ENCODE measurements at places on chromosomes 6 and 20.

DNA sequence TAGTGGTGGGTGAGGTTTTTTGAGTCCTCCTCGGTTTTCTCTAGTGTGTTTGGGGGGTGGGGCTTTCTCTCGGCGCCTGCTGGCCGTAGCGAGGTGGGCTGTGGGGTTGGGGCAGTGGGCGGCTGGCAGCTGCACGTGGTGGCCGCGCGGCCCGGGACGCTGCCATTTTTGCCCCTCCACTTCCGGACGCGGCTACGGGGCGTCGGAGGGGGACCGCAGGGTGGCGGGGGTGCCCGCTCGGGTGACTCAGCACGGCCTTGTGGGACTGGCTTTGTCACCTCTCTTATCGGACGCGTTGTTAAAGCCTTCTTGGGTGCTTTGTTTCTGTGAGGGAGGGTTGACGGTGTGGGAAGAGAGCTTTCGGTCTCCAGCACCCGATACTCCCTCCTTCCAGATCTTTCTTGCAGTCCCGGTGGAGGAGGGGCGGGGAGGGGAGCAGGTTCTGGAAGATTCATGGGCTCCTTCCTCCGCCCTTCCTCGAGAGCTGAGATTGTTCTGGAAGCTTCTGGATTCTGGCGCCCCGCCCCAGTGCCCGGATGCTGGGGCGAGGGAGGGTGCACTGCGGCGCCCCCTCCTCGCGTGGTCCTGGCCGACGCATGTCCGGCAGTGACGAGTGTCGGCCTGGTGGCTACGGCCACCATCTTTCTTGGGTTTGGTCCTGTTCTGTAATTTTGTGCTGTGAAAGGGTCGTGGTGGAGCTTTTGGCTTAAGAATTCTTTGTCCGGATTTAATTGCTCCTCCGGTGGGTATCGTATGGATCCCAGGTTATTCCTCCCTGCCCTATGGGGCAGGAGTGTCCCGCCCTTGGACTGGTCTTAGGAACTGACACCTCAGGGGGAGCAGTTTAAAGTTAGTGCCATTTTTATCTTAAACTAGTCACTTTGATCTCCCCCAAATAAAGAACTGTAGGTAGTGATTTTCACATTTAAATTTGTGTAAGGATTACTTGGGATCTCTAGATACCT is 719 bp downstream of the HSP90AB1 start:
- H3K36me3 ChIP-seq, result peaks cover 39% of the 10 kb centered on the region
- peaks cover 31% of the 10 kb centered on the region for H3K4me1 ChIP-seq
- no peak for DNase-seq
- peak overlapping the region; percentile 93 for H3K4me3 ChIP-seq
- H3K27me3 ChIP-seq, result no peaks in the 10 kb centered on the region

DNA sequence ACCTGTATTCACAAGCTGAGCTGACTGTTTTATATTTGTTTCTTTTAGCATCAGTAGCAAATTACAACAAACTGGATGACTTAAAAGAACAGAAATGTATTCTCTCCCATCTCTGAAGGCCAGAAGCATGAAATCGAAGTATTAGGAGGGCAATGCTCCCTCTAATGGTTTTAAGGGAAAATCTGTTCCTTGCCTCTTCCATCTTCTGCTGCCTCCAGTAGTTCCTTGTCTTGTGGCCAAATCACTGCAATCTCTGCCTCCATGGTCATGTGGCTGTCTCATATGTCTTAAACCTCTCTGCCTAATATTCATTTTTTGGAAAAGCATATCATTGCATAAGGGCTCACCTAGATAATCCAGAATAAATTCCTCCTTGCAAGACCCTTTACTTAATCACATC is 25.2 kb upstream of the ASCC3 start:
- no peaks in the 10 kb centered on the region for H3K4me1 ChIP-seq
- H3K27ac ChIP-seq, result no peak overlapping the region
- H3K36me3 ChIP-seq, result no peaks in the 10 kb centered on the region

DNA sequence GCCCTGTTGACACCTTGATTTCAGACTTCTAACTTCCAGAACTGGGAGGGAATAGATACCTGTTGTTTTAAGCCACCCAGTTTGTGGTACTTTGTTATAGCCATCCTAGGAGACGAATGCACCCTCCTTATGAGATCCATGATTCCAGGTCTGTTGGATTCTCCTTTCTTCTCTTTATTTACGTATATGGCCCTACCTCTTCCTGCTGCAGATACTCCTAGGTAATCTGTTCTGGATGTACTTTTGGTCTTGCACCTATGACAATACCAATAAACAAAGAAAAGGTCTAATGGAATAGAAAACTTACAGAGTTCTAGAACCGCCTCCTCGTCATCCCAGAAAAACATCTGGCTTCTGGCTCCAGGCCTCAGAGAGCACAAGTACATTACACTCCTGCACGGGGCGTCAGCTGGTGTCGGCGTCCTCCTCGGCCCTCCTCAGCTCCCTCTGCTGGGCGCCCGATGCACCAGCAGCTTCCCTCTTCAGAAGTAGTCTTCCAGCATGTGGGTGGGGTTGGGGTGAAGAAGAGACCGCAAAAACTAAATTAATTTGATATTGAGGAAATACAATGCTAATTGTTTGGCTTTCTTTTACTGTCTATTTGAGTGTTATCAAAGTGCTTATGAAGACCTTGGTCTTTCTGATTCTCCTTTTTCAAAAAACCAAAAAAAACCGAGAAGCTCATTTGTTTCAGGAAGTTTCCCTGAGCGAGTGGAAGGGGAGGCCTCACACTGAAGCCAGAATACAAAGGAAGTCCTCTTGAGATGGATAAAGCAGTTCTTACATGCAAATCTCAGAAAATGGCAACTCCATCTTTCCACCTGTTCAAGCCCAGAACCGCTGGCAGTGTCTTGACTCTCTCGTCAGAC is 9.7 kb upstream of the ATXN1 start:
- peaks cover 57% of the 10 kb centered on the region for H3K4me1 ChIP-seq
- peak overlapping the region; percentile 89 for H3K27ac ChIP-seq
- no peaks in the 10 kb centered on the region for H3K36me3 ChIP-seq
- no peak for DNase-seq
- no peak overlapping the region for H3K4me3 ChIP-seq
- H3K27me3 ChIP-seq, result no peaks in the 10 kb centered on the region

DNA sequence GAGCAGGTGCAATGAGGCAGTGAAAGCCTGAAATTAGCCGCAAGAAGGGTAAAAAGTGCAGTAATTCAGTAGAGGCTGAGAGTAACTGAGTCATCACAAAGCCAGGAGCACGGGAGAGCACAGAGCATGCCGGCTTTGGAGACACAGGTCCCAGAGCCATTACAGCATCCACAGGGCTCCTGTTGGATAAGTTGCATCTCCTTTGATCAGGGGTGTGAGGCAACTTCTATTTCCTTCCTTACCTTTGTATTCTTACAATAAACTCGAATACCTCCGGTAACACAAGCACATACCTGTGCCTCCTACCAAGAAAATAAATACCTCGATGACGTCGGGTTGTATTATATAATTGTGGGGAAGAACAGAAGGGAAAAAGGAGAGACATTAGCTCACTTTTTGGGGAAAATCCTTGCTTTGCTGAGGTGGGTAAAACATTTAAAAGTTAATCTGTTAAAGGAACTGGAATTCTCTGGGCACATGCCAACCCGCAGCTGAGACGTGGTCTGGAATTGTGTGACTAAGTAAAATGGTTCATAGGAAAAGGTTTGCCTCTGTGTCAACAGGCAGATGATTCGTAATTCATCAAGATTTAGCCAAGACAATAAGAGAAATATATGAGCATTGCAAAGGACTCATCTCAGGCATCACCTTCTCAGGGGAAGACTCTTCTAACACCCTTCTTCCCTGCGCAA is 360.7 kb upstream of the ZFP64 start:
- no peaks in the 10 kb centered on the region for H3K27me3 ChIP-seq
- no peaks in the 10 kb centered on the region for H3K4me1 ChIP-seq
- no peak overlapping the region for H3K27ac ChIP-seq
- no peak overlapping the region for H3K4me3 ChIP-seq
- DNase-seq, result no peak

DNA sequence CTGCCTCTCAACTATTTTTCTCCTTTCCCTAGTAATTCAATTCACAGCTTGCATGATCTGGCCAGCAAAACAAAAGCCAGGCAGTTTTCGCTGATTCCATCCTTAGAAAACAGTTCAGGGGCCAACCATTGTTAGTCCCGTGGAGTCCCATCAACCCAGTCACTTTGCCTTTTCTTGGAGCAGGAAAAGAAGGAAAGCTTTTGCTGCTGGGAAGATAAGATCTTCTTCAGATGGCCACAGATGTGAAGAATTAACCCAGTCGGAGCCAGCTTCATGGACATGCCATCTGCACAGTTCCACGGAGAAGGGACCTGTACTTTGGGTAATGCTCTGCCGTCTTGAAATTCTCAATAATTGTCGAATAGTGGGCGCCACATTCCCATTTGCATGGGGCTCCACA is 76.9 kb upstream of the TSHZ2 start:
- H3K4me3 ChIP-seq, result no peak overlapping the region
- no peaks in the 10 kb centered on the region for H3K27me3 ChIP-seq
- DNase-seq, result no peak
- no peaks in the 10 kb centered on the region for H3K36me3 ChIP-seq

DNA sequence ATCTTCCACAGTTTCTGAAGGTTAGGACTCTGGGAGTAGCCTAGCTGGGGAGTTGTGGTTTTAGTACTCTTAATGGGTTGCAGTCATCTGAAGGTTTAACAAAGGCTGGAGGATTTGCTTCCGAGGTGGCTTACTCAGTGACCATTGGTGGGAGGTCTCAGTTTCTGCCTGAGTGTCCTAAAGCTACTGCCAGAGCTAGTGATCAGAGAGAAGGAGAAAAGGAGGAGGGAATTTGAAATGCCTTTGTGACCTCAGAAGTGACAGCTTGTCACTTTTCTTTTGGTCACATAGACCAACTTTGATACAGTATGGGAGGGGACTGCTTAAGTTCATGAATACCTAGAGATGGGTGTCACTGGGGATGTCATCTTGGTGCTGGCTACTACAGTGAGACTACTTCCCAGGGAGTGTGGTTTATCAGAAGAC is 41.3 kb downstream of the NCOA3 start:
- no peak overlapping the region for H3K4me3 ChIP-seq
- H3K4me1 ChIP-seq, result peaks cover 75% of the 10 kb centered on the region
- no peak for DNase-seq
- peak overlapping the region; percentile 84 for H3K27ac ChIP-seq
- no peaks in the 10 kb centered on the region for H3K27me3 ChIP-seq
